Activated naive CD8-positive, alpha-beta T cell treated with anti-CD3 and anti-CD28 coated beads, Interleukin-2, amount 50 U/mL, for 24 hours (primary cell): ENCODE measurements at places on chromosomes 16 and 17.

GRCh38 chr17:40486522-40487370, 14.7 kb downstream of the TNS4 start:
- peaks cover 55% of the 10 kb centered on the region for H3K4me1 ChIP-seq
- H3K27ac ChIP-seq: peak overlapping the region; percentile 58

DNA sequence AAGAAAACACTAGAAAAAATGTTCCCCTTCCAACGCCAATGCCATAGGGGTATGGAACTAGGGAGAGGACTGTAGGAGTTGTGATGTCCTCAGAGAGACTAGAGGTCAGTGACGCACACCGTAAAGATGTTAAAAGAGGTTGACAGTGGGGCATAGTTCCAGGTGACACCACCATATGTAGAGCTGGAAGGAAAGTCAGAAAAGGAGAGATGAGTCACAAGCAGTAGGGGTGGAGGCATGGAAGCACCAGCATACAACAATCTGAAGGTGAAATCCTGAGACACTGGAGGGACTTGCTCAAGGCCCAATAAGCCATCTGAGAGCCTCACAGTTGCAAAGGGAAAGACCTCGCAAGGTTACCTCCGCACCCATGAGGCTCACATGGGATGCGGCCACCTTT, 76.0 kb downstream of the ZNF18 start:
- H3K27me3 ChIP-seq: peaks cover 6% of the 10 kb centered on the region
- DNase-seq: no peak
- H3K4me3 ChIP-seq: no peak overlapping the region
- H3K36me3 ChIP-seq: peaks cover 1% of the 10 kb centered on the region

- no peak for DNase-seq
- no peak overlapping the region for H3K27ac ChIP-seq
- no peaks in the 10 kb centered on the region for H3K36me3 ChIP-seq
- H3K4me1 ChIP-seq: peaks cover 15% of the 10 kb centered on the region
Measured at GRCh38 chr17:75428543-75429469, 23.3 kb upstream of the GRB2 start.

DNA sequence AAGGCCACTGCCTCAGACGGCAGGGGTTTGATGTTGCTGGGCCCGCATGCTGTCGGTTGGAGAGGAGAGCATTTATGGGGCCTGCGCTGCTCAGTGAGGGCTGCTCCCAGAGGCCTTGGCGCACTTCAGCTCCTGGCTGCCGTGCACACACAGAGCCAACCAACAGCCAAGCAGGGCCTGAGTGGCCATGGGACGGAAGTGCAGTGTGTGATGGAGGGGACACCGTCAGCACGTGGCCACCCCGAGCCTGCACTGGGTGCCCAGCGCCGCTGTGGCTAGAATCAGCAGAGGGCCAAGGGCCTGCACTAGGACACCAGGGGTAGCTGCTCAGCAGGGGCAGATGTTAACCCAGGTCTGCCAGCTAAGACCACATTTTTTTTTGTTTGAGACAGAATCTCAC, 21.8 kb downstream of the KLHL36 start:
- no peak for DNase-seq
- H3K27me3 ChIP-seq: no peaks in the 10 kb centered on the region
- no peak overlapping the region for H3K4me3 ChIP-seq
- H3K36me3 ChIP-seq: no peaks in the 10 kb centered on the region
- H3K4me1 ChIP-seq: peaks cover 12% of the 10 kb centered on the region

- no peak overlapping the region for H3K4me3 ChIP-seq
- no peak for DNase-seq
- no peaks in the 10 kb centered on the region for H3K4me1 ChIP-seq
Measured at GRCh38 chr16:19566362-19566761, 10.9 kb downstream of the VPS35L start.

DNA sequence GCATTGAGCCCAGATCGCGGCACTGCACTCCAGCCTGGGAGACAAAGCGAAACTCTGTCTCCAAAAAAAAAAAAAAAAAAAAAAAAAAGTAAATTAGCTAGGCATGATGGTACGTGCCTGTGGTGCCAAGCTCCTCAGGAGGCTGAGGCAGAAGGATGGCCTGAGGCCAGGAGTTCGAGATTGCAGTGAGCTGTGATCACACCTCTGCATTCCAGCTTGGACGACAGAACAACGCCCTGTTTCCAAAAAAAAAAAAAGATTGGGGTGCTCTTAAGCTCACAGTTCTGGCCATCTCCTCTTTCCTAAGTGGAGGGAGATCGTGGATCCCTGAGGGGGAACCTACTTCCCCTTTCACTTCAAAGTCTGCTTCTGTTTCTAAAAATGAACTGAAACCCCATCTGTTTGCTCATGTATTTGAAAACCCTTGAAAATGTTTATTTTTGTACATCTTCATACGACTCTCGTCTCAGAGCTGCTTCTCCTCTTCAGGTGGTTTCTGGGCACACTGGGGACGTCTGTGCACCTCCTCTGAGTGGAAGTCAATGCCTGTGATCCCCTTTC, 138.8 kb downstream of the PRKCA start:
- H3K4me1 ChIP-seq: peaks cover 80% of the 10 kb centered on the region
- H3K27me3 ChIP-seq: no peaks in the 10 kb centered on the region
- DNase-seq: no peak
- no peak overlapping the region for H3K4me3 ChIP-seq
- H3K36me3 ChIP-seq: peaks cover 51% of the 10 kb centered on the region

GRCh38 chr17:8947201-8947600, 18.3 kb downstream of the PIK3R5 start:
- no peak for DNase-seq
- H3K4me3 ChIP-seq: no peak overlapping the region
- H3K27me3 ChIP-seq: no peaks in the 10 kb centered on the region
- peaks cover 53% of the 10 kb centered on the region for H3K36me3 ChIP-seq
- peaks cover 90% of the 10 kb centered on the region for H3K4me1 ChIP-seq

- no peak overlapping the region for H3K27ac ChIP-seq
- H3K4me1 ChIP-seq: no peaks in the 10 kb centered on the region
- DNase-seq: no peak
- H3K36me3 ChIP-seq: no peaks in the 10 kb centered on the region
Measured at GRCh38 chr16:60064026-60064425, 1329.9 kb upstream of the GOT2 start.

DNA sequence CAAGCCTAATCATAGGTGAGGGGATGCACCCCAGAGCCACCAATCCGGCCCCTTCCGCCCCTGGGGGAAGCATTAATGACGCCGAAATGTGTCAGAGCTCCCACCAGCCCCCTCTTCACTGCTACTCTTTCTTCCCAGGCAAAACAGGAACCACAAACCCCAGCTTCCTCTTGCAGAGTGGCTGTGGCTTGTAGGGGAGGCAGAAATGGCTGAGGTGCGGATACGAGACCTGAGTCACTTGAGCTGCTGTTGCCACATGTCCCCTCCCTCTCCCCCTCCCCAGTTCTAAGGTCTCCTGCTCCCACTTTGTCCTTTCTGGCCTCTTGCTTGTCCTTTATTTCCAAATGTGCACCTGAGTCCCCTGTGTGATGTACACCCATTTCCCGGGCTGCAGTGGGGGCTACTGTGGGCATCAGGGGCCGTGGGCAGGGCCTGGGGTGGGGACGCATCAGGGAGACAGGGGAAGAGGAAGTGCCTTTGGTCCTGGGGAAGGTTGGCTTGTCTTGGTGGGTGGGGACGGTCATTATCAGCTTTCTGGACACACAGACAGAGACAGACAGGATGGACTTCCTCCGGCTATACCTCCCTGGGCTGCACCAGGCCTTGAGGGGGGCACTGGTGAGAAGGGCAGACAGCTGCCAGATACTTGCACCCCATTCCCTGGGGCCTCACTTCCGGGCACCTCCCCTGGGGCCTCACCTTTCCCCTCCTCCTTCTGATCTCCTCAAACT, at the start of gene APOBR:
TSS of gene APOBR (plus strand) at position 523 of the 731 bp plus-strand sequence. CDS start at position 562, 39 bp downstream.
- peaks cover 1% of the 10 kb centered on the region for H3K36me3 ChIP-seq
- peak; percentile 86 for DNase-seq
- peak within 1 kb of the TSS; percentile 99 for H3K27ac ChIP-seq
- peak within 1 kb of the TSS; percentile 90 for H3K4me3 ChIP-seq

DNA sequence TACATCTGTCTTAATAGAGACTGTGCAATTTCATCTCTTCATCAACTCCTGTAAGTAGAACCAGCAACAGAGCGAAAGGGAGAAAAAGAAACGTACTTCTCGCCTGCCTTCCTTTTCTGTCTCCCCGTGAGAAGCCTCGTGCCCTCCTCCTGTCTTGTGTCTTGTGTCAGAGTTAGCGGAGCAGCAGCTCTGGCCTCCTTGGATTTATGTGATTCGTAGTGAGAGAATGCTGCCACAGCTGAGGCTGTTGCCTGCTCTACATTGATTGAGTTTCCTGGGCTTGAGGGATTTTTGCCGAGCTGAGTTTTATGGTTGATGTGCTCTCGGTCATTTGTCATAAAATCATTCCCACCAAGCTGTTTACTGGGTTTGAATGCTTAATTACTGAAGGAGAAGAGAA, 579.1 kb upstream of the RBFOX1 start:
- H3K36me3 ChIP-seq: no peaks in the 10 kb centered on the region
- no peaks in the 10 kb centered on the region for H3K4me1 ChIP-seq
- H3K4me3 ChIP-seq: no peak overlapping the region
- H3K27ac ChIP-seq: no peak overlapping the region
- H3K27me3 ChIP-seq: no peaks in the 10 kb centered on the region

- peaks cover 18% of the 10 kb centered on the region for H3K36me3 ChIP-seq
- no peak for DNase-seq
- H3K4me1 ChIP-seq: peaks cover 32% of the 10 kb centered on the region
- H3K27ac ChIP-seq: no peak overlapping the region
- peaks cover 2% of the 10 kb centered on the region for H3K27me3 ChIP-seq
- H3K4me3 ChIP-seq: peak overlapping the region; percentile 52
Measured at GRCh38 chr17:21129023-21129681, 2.4 kb downstream of the DHRS7B start.

GRCh38 chr17:17492571-17492970, 3.6 kb downstream of the RASD1 start:
- no peak overlapping the region for H3K27ac ChIP-seq
- no peak for DNase-seq
- H3K4me1 ChIP-seq: peaks cover 27% of the 10 kb centered on the region
